Upper lobe of left lung (tissue), 6 donors: ENCODE measurements at places on chromosomes 16 and 17.
A peak's percentile ranks its signal among the peaks of the same experiment; 100 is the strongest.

GRCh38 chr16:64969221-64969620 lies 152.6 kb downstream of the CDH11 start:
- DNase-seq = no peak

GRCh38 chr17:50681263-50682200 lies 26.2 kb downstream of the ANKRD40 start:
- peak; percentile 55 for DNase-seq

DNA sequence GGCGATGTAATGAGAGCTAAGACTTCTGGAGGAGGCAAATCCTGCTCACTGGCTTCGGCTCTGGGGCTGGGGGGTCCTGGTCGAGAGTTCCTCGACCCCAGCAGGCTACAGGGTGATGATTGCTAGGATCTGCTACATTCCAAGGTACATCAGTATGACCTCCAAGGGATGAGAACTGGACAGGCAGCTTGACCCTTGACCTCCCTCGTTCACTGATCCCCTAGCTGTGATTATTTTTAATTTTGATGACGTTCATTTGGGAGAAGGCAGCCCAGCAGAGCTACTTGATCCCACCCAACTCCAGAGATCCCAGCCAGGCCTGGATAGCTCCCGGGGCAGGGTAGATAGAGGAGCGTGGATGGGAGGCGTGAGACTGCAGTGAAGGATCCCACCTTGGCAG lies 242.3 kb downstream of the MAF start:
- no peak for DNase-seq

GRCh38 chr16:6751191-6751590 lies 581.5 kb upstream of the RBFOX1 start:
- no peak for DNase-seq

GRCh38 chr17:153851-154250 lies 16.5 kb downstream of the SCGB1C2 start:
- DNase-seq = no peak

DNA sequence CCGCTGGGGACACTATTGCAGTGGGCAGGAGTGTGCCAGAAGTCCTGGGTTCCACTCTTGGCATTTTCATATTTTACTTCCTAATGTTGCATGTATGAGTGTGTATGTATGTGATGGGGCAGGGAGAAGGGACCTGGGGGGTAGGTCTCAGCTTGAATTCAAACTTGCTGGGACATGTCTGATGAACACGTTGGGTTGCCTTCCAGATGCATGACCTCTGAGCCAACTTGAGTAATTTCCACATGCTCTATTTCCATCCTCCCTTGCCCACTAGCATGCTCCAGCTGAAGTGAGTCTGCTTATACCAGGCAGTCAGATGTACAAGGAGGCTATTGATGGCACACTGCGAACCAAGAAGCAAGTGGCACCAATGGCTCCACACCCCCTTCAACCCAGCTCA lies 32.9 kb upstream of the SRSF1 start:
- DNase-seq = no peak

DNA sequence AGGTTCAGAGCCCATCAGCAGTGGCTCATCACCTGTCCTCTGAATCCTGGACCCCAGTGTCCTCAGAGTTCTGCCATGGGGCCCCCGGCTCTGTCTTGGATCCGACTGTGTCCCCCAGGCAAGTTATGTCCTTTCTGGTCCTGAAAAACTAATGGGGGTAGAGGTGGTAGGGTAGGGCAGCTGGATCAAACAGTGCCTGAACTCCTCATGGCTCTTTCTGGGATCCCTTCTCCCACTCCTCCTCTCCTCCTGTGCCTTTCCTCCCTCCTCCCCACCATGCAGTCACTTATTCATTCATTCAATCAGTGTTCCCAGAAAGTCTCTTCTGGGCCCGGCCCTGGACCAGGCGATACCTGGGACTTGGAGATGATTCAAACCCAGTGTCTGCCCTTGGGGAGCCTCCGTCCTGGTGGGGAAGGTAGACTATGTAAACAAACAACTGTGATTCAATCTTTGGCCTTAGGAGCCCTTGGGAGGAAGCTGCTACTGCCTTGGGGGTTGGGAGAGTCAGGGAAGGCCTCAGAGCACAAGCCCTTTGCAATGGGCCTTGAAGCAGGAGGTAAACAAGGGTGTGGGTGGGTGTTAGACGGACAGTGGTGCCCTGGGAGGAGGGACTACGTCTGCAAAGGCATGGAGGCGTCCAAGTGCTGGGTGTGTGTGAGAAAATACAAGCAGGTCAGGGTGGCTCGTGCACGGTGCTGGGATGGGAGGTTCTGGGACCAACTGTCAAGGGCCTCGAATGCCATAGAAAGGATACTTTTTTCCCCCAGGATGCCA lies 6.4 kb upstream of the FAM83G start:
- DNase-seq = no peak

DNA sequence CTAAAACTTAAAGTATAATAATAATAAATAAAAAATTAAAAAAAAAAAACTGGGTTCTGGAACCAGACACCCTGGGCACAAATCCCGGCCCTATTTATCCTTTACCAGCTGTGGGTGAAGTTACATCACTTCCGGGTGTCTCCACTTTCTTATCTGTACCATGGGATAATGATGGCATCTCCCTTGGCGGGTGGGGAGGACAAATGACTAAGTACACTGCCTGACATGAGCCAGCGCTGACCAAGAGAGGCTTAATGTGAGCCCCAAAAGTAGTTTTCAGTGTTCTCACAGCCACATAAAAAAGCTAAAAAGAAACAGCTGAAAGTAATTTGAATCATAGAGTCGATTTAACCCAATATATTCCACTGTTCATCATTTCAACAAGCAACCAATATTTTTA lies 424.9 kb downstream of the SOX9 start:
- DNase-seq = no peak

- no peak for DNase-seq
Measured at GRCh38 chr16:65909310-65910050, 457.0 kb upstream of the CDH5 start.

DNA sequence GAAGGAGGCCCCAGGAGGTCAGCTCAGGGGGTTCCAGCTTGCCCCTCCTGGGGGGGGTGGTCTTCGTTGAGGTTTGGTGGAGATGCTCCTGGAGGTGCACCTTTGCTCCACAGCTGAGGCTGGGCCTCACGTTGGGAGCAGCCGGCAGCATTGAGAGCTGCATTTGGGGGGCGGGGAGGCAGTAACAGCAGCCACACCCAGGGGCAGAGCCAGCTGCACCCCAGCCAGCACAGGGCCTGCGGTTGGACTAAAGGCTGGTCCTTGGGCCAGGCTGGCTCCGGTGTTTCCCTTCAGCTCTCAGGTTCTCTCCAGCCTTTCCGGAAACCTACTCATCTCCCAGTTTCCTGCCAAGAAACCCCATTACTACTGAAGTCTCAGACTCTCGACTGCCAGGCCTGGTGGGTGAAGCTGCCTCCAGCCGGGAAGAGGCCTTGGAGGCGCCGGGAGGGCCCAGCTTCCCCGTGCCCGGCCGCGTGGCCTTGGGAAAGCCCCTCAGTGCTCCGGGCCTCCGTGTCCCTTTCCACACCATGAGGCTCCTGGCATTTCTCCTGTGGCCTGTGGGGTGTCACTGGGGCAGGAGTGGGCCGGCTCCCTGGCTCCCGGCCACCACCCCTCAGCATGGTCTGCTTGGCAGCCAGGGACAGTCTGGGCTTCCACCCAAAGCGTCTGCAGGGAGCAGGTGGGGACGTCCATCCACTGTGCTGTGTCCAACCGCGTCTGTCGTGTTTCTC lies 14.0 kb upstream of the BAIAP2 start:
- peak; percentile 93 for DNase-seq
